Ecto neural progenitor cell (in vitro differentiated cells): ENCODE measurements at places on chromosomes 2 and 18.
A peak's percentile ranks its signal among the peaks of the same experiment; 100 is the strongest.

DNA sequence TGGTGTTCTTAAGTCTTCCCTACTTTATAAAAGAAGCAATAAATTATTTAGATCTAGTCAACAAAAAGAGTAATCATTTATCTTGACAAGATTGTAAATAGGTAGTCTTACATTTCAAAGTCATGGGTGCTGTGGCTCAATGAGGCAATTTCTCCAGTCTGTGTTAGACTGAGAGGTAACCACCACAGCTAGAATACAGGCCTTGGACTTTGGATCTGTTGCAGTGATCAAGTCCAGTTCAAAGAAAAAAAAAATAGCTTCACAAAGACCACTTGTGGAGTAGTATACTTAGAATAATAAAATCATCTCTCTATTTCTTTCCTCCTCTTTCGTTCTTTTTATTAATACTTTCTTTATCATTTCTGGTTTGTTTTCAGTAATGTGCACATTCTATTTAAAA lies 93.1 kb upstream of the FSIP2 start:
- DNase-seq = no peak

DNA sequence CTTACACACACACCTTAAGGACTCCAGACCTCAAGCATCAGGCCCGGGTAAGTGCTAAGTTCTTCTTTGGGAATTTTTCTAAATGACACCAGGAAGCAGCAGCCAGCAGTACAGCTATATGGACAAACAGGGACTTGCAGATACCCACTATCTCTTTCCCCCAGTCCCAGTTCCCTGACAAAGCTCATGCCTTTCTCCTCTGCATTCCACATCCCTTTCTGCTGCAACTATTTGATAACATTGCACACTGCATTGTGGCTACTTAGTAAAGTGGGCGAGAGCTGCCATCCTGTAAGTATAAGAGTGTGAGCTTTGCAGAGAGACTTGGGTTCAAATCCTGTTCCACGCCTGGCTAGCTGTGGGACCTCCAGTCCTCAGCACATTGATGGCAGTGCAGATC lies 14.0 kb upstream of the CD226 start:
- DNase-seq = no peak

- DNase-seq = no peak
Measured at GRCh38 chr2:181354626-181355025, 102.6 kb upstream of the ITGA4 start.

DNA sequence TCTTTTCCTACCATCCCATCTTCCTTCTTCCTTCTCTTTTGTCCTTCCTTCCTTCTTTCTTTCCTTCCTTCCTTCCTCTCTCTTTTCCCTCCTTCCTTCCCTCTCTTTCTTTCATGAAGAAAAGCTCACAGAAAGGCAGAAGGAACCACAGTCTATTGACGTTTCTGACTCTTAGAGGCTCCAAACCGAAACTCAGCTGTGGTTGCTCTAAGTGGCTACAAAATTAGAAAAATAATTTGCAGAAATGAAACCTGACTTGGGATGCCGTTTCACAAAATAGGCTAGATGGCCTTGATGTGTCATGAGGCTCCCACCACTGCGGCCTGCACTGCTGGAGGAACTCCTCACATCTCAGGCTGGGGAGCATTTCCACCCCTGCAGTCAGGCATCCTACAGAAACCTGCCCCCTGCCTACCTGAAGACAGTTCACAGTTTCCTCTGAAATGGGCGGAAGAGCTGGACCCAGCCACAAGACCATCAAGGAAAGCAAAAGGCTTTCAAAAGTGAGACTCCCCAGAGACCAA lies 165.6 kb downstream of the SMAD7 start:
- DNase-seq = no peak

- DNase-seq = no peak
Measured at GRCh38 chr2:192298664-192299063, 103.9 kb upstream of the TMEFF2 start.

DNA sequence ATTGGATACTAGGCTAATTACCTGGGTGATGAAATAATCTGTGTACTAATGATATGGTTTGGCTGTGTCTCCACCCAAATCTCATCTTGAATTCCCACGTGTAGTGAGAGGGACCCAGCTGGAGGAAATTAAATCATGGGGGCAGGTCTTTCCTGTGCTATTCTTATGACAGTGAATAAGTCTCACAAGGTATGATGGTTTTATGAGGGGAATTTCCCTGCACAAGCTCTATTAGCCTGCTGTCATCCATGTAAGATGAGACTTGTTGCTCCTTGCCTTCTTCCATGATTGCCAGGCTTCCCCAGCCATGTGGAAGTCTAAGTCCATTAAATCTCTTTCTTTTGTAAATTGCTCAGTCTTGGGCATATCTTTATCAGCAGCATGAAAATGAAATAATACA lies 394.1 kb upstream of the SYT4 start:
- no peak for DNase-seq

DNA sequence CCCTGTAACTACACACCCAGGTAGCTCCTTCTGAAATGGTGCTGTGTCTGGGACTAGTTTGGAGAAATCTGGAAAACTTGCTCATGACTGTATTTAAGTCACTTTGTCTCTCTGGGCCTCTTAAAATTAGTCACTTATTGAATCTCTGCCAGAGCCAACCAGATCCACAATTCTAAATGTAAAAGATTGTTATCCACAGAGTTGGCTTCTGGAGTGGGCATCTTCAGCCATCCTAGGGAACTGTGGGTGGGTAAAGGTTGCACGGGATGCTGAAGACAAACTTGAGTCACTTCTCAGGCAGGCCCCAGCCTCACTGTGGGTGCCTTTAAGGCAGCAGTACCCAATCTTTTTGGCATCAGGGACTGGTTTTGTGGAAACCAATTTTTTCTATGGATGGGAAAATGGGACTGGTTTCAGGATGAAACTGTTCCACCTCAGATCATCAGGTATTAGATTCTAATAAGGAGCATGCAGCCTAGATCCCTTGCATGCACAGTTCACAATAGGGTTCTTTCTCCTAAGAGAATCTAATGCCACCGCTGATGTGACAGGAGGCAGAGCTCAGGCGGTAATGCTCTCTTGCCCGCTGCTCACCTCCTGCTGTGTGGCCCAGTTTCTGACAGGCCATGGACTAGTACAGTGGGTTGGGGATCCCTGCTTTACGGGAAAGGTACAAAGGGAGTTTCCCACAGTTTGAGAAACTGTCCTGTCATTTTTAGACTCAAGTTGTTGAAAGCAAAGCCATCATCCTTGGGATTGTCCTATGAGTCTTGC lies 98.3 kb upstream of the SPRED2 start:
- no peak for DNase-seq

DNA sequence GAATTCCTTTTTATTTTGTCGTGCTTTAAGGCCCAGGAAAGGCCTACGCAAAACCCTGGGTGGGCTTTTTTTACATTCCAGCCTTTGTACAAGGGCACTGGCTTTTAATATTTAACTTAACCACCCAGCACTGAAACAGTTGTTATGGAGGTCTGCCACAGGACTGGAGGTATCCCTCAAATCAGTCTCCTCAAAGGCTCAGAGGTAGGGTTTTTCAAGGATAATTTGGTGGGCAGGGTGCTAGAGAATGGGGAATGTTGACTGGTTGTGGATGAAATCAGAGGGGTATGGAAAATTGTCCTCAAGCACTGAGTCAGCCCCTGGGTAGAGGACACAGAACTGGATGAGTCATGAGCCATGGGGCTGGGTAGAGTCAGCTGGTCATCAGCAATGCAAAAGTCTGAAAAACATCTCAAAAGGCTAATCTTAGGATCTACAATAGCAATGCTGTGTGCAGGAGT lies 443.1 kb downstream of the THSD7B start:
- no peak for DNase-seq

GRCh38 chr2:200618590-200619021 lies 32.8 kb downstream of the AOX1 start:
- DNase-seq = no peak

GRCh38 chr2:107197594-107198294 lies 311.8 kb upstream of the ST6GAL2 start:
- no peak for DNase-seq

GRCh38 chr18:74834424-74835309 lies 237.0 kb downstream of the ZNF407 start:
- no peak for DNase-seq

- DNase-seq = no peak
Measured at GRCh38 chr18:21085579-21086166, 25.9 kb downstream of the ROCK1 start.

- DNase-seq = no peak
Measured at GRCh38 chr2:241652722-241653121, 15.2 kb downstream of the ATG4B start.

DNA sequence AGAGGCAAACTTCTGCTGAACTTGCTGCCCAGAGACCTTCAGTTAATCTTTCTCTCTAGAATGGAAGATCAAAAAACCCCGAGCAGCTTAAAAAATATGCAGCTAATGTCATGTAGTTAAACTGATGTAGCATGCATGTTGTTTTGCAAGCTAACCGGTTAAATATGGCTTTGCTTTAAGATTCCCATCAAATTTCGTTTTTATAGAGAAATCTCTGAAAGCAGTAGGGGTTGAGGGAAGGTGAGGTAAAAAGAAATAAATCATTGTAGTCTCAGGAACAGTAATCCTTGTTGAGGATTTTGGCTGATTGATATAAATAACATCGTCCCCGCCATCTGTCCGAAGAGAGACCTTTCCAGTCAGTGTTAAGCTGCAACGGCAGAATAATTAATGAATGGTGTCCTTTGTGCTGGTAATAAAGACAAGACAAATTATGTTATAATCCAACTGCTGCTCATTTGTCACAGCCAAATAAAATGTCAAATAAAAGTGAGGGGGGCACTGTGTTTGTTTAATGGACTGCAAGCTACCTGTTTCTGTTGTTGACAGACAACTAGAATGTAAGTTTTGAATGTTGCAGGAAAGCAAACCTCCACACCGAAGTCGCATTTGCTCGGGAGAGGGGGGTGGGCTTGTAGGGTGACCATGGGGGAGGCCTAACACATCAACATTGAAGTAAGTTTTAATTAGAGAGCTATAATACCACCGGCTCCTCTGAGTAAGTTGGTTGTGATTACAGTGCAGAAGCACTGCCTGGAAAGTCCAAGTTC lies 555.5 kb downstream of the ARHGAP15 start:
- DNase-seq = no peak

DNA sequence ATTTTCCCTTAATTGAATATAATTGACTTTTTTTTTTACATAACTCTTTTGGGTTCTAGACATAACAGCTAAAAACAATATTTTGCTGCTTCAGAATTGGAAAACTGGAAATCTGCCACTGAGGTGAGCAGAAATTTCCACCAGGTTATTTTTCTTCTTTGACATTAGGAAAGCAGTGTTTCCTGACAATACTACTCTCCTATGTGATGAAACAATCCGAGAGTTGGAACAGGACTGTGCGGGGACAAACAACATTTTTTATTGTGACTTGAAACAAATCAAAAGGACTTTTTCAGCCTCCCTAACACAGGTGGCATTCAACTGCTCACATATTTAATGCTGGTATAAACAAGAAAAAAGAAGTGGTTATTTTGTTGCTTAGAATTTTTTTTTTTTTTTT lies 237.2 kb downstream of the RNF152 start:
- no peak for DNase-seq

DNA sequence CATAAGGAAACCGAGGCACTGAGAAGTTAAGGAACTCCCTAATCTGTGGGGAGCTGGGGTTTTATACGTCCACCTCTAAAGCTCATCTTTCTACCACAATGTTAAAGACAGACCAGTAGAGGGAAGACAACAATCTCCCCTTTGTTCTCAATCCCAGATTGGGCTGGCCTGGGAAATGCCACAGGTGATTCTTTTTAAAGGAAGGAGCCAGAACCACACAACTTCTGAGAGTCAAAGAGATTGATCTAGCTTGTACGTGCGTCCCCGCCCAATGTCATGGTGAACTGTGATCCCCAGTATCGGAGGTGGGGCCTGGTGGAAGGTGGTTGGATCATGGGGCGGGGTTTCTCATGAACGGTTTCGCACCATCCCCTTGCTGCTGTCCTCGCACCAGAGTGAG lies 81.8 kb upstream of the LCLAT1 start:
- peak; percentile 12 for DNase-seq

GRCh38 chr2:165163761-165164160 lies 40.1 kb downstream of the SCN3A start:
- DNase-seq = no peak

GRCh38 chr2:237540223-237540775 lies 26.1 kb upstream of the PRLH start:
- no peak for DNase-seq

DNA sequence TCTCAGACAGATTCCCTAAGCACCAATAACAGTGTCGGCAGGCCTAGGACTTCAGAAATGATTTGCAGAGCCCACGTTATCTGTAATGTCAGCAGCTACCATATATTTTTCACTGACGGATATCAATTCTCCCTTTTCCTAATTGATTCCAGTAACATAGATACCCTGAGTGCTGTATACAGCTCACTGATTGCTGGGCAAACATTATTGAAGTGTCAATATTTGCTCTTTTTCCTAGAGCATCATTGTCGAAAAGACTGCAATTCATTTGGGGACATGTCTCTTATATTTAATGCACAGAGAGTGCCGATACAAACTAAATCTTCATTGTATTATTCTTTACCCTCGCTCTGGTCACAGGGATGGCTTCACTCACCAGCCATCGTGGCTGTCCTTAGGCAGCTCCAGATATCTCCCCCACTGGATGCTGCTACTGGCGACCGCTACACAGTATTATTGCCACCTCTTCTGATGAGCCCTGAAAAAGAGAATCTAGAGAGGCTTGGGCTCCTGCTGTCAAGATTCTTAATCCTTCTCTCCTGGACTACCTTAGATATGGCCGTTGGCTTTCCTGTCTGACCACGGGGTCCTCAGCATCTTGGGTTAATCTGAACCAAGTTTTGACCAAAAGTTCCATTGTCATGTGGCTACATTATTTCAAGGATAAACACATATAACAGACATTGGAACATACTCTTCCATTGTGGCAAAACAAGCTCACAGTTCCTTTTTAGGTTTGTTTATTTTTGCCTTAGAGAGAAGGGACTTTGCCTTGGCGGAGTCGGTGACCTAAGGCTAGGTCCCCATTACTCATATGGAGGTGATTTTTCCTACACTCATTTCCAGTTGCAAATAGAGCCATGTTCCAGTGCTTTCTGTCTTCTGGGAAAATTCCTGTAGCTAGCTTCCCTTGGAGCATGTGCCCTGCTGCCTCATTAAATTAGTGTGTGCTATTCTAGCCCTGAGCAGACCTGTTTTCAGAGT lies 105.4 kb downstream of the CPO start:
- no peak for DNase-seq
